ENCODE measurements at places on chromosomes 16 and 17.
A peak's percentile ranks its signal among the peaks of the same experiment; 100 is the strongest.

- peak; percentile 23 for DNase-seq
These were observed 32.4 kb upstream of the POLR3E start for GRCh38 chr16:22264786-22265185.

- DNase-seq: no peak
These were observed 62.4 kb downstream of the CDRT4 start for GRCh38 chr17:15405058-15405415.

- DNase-seq: no peak
These were observed 46.7 kb upstream of the TBX2 start for GRCh38 chr17:61352781-61353491.

GRCh38 chr16:68242085-68242484, 3.1 kb upstream of the PLA2G15 start:
- no peak for DNase-seq

DNA sequence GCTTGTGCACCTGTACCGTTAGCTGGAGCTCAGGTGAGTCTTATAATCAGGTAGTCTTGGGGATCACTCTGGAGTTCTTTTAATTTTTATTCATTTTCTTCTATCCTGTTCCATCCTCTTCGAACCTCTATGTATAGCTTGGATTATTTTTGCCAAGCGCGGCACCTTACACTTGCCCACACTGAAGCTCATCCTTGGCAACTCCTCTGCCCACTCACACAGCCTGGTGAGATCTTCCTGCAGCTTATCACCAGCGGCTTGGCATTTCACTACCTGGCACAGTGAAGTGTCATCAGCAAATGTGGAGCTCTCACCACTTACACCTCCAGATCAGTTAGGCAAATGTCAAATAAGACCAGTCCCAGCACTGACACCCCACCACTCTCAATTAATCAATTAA, 116.7 kb downstream of the CACNG3 start:
- DNase-seq: no peak

GRCh38 chr17:36545077-36545464, 352 bp downstream of the GGNBP2 start:
- DNase-seq: no peak

DNA sequence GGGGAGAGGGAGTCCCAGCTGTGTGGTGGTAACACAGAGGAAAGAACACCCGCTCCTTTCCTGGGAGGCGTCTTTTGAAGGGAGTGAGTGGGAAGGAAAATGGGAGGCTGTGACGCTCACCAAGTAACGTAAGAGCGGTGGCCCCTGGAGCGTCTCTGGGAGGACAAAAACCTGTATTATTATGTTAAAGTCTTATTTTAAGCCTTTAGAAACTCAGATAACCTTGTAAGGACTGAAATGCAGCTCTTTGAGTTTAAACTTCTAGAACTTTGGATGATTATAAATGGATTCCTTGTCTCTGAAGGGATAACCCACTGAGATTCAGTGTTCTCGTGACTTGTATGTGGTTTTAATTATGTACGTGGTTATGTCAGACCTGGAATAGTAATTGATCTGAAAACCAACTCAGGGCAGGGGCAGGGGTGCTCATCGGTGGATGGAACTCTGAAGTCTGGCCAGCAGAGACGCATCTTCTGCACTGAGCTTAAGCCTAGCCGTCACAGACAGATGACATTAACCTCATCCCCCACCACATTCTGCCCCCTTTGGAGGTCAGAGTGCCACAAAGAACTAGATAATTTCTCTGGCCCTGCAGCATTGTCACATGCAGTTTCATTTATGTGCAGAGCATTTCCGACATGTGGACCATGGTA, 41.8 kb upstream of the SLC12A3 start:
- no peak for DNase-seq

- DNase-seq: no peak
These were observed 70.4 kb downstream of the TMEM100 start for GRCh38 chr17:55652114-55652823.

- DNase-seq: no peak
These were observed 6.7 kb downstream of the IL4R start for GRCh38 chr16:27320261-27321012.

GRCh38 chr17:16887523-16888095, 84.3 kb downstream of the TNFRSF13B start:
- DNase-seq: no peak

- peak; percentile 12 for DNase-seq
These were observed 73.8 kb downstream of the XYLT1 start for GRCh38 chr16:17396762-17397498.

GRCh38 chr17:39653316-39653661, 11.9 kb upstream of the TCAP start:
- no peak for DNase-seq

GRCh38 chr17:62827746-62828485, 19.8 kb upstream of the MARCHF10 start:
- DNase-seq: peak; percentile 17

- DNase-seq: no peak
These were observed 147.3 kb downstream of the PCTP start for GRCh38 chr17:55898195-55898594.

DNA sequence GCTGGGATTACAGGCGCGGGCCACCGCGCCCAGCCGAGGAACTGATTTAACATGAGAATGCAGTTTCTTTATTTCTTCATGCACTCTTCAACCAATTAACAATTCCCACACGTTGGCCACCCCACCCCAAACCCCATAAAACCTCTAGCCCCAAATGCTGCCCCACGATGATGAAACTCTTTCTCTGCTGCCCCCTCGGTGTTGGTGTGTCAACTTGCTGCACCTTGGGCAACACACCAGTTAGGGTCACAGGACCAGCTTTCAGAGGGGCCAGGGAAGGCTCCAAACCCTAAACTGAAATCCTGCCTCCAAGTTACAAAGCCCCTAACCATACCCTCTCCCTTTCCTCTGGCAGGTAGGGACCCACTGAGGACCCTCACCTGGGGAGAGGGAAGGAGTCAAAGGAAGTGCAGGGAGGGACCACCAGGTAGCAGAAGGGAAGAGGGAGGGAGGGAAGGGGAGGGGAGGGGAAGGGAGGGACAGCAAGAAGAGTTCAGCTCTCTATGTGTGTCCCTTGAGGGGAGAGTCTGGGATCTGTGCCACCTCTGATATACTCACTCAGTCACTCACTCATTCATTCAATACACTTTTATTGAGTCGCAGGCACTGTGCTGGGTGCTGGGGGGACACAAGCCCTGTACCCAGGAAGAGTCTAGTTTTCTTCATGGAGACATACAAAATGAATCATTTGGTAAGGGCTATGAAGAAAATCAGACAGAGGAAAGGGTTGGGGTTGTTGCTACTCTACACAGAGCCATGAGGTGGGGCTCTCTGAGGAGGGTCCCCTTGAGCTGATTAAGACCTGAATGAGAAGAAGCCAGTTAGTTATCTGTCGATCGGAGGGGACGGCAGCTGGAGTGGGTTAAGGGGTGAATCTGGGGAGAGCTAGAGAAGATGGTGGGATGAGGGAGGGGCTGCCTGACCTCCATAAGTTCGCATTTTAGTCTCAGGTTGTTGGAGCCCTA, 3.9 kb downstream of the PLXDC1 start:
- no peak for DNase-seq

DNA sequence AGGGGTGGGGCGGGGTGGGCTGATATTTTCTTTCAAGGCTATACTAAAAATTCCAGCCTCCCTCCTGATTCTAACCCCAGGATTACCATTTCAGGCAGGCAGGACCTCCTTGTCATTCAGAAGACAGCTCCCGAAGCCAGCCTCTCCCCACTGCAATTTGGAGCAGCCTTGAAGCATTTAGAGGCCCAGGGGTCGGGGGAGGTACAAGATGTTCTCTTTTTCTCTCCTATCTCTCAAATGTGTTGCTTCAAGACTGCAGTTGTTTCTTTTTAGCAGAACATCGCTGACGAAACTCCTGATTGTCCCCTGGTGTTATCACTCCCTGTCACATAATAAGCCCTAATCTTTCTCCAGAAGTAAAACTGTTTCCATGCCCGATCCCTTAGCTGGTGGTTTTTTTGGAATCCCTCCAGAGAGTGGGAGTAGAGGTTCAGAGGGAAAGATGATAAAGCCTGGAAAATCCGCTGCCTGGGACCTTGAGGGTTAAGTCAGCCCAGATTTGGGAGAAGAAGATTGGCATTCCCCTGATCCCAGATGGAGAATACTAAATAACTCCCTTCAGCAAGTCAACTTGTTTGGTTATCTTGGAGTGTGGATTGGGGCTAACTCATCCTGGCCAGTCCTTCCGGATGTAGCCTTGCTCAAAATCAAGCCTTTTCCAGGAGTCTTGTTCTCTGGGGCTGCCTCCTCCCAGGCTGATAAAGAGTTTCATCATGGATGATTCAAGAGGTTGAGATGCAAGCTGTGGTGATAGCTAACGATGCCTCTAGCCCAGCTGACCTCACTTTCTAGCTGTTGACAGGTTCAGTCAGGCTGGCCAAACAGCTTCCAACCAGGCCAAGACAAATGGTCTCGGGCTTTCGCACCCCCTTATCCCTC, 71.3 kb downstream of the SOX9 start:
- peak; percentile 94 for DNase-seq

- no peak for DNase-seq
These were observed at the start of gene CARD14 for GRCh38 chr17:80169784-80170500. Gene CARD14, plus strand, starts transcription at chr17:80170030. Its CDS starts 11,409 bp downstream, at chr17:80181439.

DNA sequence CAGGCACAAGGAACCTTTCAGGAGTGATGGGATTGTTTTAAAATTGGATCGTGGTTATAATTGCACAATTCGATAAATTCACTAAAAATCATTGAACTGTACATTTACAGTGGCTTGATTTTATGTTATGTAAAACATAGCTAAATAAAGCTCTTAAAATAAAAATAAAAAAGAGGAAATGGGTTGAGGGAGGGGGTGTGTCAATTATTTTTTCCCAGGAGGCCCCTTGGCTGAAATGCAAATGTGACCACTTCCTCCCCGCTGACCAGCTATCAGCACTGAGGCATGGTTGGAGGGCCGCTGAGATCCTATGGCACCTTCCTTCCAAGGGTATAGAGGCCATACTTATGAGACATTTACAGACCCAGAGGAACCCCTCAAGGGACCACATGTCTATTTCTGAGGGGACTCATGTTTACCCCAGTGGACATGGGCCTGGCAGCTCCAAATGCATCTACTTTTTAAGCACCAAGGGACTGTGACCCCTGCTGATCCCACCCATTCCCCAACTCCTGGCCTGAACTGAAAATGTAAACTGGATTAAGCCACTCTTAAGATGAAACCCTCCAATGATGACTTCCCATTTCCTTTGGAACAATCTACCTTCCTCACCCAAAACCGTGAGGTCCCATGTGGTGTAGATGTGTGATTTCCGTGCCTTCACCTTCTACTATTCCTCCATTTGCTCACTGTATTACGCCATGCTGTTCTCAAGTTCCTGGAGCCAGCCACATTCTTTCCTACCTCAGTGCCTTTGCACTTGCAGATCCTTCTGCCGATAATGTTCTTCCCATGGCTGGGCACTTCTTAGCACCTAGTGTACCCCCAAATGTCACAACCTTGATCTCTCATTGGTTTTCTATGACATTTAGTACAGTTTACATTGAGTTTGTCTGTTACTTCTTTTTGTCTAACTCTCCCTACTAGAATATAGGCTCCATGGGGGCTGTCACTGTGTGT, 2.8 kb upstream of the IL21R start:
- DNase-seq: no peak

DNA sequence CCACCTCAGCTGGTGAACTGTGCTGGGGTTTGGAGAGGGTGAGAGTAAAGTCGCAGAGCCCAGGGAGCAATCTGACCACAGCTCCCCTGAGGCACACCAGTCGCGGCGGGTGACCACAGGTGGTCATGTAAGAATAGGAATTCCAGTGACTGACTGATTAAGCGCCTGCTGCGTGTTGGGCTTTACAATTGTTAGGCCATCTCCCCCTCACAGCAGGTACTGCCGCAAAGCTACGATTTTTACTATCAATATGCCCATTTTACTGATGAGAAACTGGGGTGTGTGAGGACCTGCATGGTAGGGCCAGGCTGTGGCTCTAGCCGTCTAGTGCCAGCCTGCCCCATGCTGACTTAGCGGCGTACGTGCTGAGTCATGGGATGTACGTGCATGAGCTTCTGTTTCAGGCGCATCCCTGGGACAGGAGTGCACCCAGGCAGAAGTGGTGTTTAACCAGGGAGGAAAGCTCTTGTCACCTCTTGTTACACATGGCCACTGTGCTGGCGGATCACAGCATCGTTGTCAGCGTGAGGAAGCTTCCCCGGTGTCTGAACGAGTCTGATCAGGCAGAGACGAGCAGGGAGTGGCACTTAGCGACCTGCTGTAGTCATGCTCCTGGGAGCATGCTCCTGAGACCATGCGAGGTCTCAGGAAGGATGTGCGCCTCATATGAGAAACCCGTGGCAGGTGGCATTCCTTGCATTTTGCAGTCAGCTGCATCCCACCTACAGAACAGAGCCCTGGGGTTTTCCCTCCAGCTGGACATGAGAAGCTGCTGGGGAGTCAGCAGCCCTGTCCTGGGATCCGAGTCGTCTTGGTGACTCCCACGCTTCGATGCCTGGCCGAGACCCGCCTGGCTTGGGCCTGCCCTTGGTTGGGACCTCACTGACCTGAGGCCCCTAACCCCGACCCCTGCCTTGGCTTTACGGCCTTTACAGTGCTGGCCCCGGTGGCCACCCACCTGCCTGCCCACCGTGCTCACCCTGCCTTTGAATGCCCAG, 163.7 kb upstream of the CHMP6 start:
- no peak for DNase-seq

GRCh38 chr17:63741143-63741407, 524 bp downstream of the STRADA start:
- no peak for DNase-seq

GRCh38 chr17:17285951-17286350, 4.9 kb upstream of the COPS3 start:
- no peak for DNase-seq
